Stimulated activated CD8-positive, alpha-beta memory T cell treated with anti-CD3 and anti-CD28 coated beads, Interleukin-4, amount 100 ng/mL, for 24 hours (primary cell): ENCODE measurements at places on chromosomes 4 and X.

DNA sequence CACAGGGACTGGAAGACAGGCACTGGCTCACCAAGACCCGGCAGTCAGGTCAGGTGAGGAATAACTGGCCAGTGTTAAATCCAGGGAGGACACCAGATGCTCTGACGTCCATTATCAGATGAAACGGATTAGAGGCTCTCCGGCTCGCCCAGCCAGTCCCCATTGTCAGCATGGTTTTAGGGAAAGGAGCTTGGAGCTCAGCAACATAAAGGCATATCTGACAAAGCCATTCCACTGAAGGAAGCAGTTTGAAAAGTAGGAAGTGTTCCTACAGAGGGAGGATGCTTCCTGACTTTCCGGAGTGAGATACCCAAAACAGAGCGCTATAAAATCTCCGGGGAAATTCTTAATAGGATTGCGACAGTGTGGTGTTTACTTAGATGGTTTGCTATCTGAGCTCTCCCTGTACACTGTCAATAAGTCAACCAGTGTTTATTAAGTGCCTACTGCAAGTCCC is 14.8 kb downstream of the NDNF start:
- DNase-seq: no peak

DNA sequence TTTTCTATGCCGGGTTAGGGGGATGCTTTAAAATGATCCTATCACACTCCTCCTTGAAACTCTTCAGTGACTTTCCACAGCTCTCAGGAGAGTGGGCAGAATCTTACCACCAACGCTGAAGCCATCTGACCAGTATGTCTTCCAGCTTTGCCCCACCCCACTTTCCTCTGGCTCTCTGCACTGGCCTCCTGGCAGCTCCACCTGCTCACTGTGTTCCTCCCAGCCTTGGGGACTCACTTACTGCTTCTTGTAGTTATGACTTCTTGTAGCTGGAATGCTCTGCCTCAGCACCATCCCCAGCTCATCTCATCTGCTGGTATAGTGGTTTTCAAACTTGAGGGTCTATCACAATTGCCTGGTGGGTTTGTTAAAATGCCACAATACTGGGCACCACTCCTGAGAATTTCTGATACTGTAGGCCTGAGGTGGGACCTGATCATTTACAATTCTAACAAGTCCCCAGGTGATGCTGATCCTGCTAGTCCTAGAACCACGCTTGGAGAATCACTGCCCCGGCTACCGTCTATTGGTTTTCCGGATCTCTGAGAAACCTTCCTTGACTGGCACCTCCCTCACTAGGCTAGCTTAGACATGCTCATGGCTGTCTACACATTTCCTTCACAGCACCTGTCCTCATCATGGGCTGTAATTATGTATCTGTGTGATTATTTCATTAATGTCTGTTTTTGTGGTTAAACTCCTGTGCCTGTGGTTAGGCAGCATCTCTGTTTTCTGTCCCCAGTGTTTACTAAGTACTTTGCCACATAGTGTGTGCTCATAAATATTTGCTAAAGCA is 152.2 kb downstream of the MGST2 start:
- no peak for DNase-seq

- no peak for DNase-seq
Measured at GRCh38 chrX:65696613-65697012, 29.2 kb downstream of the MSN start.

- no peak for DNase-seq
Measured at GRCh38 chrX:48487362-48487798, 11.4 kb downstream of the FTSJ1 start.

DNA sequence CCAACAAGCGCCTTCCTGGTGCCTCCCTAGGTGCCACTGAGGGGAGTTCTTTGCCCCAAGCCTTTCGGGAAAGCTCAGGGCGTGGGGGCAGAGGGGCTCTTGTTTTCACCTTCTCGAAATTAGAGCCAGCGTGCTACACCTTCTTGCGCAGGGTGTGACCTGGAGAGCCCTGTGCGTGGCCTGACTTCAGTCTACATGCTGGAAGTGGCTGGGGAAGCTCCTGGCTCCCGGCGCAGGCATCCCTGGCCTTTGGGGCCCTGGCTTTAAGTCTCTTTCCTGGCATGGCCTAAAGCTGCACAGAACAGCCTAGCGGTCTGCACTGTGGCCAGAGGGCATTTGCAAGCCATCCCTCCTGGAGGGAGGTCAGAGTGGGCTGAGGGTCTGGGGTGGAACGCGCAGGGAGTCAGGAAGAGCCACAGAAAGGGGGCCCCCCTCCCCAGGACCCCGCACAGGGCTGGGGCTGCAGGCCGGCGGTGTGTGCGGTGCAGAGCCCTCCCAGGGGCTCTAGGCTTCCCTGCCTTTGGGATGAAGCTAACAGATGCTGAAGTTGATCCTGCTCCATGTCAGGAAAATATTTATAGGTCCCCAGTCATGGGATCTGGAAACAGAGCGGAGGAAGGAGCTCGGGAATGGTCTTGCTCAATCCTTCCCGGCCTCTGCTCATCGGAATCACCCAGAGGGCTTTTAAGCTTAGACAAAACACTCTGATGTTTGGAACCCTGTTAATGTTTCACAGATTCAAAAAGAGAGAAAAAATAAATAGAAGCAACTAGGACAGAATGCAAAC is 781 bp upstream of the SPON2 start:
- no peak for DNase-seq

DNA sequence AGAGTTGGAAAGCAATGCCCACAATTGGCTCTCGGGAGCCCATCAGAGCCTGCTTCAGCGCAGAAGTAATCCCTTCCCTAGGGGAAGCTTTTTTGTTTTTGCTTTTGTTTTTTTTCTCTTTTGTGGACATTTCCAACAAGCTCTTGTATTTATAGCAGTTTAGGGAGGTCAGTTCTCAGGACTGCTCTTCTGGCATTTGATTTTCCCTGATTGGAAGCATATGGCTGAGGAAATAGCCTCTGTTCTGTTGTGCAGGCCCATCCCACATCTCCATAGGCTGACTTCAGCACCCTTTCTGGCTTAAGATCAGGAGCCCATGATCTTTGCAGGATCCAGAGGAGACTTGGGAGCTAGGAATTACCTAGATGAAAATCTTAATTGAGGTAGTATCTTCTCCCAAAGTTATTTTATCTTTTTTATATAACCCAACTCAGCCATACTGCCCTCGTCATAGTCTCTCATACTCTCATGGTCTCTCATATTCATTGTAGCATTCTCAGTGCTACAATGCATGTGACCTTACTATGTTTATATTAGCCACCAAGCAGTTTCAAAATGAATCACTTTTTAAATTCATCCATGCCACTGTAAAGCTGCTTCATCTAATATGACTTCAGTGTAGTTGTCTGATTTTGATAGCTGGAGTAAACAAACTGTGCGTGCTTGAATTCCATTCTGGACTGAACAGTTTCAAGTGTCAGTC is 16.7 kb downstream of the PAGE4 start:
- DNase-seq: no peak

GRCh38 chr4:17688011-17688441 is 73.6 kb downstream of the MED28 start:
- DNase-seq: no peak
